NCI-H1105 treated with DMSO at 0.1 percent for 48 hours (cell line): ENCODE measurements at places on chromosomes 12 and 14.
A peak's percentile ranks its signal among the peaks of the same experiment; 100 is the strongest.

DNA sequence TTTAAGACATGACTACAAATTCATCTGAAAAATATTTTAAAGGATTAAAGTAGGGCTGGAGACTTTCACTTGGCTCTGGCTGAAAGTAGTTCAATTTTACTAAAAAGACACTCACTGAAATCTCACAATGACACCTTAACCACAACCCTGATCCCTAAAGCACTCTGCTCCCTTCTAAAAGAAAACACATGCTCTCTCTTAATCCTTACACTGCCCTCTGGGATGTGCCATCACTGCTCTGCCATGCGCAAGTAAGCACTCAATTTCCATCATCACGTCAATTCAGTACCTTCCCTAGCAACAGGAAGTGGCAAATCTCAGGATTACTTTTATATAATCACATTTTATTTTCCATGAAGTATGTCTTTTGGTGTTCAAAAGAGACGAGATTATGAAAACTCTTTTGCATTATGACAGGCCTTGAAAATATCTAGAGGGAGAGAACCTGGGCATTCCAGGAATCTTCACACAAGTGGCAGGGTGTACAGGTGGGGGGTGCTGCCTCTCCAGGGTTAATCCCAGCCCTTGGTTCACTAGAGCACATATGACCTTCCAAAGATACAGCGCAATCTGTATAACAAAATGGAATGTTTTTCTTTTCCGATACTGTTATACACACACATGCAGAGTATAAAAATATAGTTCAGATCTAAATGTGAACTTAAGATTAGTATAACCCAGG lies 7.3 kb downstream of the ATG14 start:
- DNase-seq = no peak

- no peak for DNase-seq
These were observed 84.5 kb upstream of the CDKN3 start for GRCh38 chr14:54312166-54312801.

- DNase-seq = peak; percentile 79
These were observed 1.8 kb downstream of the CKB start for GRCh38 chr14:103520657-103521437.

DNA sequence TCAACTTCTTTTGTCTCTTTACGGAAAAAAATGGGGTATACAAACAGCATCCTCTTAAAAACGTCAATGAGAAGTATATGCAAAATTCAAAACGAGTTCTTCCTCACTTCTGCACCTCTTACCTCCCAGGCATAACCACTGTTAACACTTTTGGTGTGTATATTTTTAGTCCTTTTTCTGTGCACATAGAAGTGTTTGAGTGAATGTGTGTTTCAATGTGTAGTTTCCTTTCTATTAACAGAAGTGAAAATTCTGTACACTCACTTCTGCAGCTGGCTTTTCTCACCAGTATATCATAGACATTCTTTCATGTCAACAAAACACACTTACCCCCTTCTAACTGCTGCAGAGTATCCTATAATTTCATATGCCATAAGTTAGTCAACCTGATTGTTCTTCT lies 5.4 kb downstream of the UBR7 start:
- no peak for DNase-seq

DNA sequence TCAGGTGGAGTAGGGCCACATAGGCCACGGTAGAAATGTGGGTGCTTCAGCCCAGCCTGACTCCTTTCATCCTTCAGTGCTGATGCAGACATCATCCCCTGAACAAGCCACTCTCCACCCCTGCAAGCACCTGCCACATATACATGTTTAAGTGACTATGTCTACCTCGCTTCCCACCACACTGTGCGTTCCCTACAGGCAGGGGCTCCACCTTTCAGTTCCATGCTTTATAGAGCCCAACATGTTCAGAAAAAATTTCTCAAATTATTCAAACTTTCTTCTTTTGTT lies 11.6 kb downstream of the SLC7A7 start:
- DNase-seq = no peak

GRCh38 chr12:55929306-55929791 lies 1.6 kb upstream of the DGKA start:
- no peak for DNase-seq

DNA sequence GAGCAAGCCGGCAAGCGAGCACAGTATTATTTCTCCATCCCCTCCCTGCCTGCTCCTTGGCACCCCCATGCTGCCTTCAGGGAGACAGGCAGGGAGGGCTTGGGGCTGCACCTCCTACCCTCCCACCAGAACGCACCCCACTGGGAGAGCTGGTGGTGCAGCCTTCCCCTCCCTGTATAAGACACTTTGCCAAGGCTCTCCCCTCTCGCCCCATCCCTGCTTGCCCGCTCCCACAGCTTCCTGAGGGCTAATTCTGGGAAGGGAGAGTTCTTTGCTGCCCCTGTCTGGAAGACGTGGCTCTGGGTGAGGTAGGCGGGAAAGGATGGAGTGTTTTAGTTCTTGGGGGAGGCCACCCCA lies 3.9 kb upstream of the NXPH4 start:
- DNase-seq = no peak

DNA sequence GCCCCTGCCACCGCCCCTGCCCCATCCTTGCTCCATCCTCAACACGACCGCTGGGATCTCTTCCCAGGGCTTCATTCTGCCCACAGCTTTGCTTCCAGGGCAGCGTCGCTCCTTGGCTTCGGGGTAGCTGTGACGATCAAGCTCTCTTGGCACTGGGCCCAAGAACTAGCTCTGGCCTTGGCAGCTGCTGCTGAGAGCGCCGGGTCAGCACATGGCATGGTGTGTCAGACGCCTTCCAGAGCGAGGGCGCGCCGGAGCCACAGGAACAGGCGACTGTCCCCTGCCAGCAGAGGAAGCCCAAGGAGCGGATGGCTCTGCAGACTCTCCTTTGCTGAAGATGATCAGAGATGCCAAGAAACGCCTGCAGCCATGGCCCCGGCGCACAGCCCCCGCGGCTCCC lies 15.9 kb downstream of the RAB35 start:
- peak; percentile 84 for DNase-seq

DNA sequence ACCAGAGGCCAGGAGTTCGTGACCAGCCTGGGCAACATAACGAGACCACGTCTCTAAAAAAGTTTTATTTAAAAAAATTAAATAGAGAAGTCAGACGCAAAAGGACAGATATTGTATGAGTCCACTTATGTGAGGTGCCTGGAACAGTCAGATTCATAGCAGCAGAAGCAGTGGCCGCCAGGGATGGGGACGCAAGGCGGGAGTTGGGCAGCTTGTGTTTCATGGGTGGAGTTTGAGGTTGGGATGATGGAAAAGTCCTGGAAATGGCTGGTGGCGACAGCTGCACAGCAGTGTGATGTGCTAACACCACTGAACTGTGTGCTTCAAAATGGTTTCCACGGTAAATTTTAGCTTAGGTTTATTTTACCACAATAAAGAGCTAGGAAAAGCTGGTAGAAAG lies 57.6 kb upstream of the DDX11 start:
- no peak for DNase-seq

DNA sequence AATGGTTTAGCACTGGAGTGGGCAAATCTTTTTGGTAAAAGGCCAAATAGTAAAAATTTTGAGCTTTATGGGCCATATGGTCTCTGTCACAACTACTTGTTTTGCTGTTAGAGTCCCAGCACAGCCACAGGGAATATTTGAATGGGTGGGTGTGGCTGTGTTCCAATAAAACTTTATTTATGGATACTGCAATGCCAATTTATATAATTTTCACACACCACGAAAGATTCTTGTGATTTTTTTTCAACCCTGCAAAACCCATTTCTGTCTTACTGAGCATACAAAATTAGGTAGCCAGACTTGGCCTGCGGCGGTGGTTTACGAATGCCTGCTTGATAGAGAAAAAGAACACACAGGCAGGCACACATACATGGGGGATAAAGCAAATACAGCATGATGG lies 28.3 kb downstream of the TMEM120B start:
- no peak for DNase-seq

- DNase-seq = no peak
These were observed 60.0 kb downstream of the PPP2R5C start for GRCh38 chr14:101821528-101821927.

DNA sequence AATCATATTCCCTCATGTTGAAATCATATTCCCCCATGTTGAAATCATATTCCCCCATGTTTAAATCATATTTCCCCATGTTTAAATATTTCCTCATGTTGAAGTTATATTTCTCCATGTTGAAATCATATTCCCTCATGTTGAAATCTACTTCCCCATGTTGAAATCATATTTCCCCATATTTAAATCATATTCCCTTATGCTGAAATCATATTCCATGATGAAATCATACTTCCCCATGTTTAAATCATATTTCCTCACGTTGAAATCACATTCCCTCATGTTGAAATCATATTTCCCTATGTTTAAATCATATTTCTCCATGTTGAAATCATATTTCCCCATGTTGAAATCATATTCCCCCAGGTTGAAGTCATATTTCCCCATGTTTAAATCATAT lies 34.6 kb upstream of the ADGRD1 start:
- no peak for DNase-seq

DNA sequence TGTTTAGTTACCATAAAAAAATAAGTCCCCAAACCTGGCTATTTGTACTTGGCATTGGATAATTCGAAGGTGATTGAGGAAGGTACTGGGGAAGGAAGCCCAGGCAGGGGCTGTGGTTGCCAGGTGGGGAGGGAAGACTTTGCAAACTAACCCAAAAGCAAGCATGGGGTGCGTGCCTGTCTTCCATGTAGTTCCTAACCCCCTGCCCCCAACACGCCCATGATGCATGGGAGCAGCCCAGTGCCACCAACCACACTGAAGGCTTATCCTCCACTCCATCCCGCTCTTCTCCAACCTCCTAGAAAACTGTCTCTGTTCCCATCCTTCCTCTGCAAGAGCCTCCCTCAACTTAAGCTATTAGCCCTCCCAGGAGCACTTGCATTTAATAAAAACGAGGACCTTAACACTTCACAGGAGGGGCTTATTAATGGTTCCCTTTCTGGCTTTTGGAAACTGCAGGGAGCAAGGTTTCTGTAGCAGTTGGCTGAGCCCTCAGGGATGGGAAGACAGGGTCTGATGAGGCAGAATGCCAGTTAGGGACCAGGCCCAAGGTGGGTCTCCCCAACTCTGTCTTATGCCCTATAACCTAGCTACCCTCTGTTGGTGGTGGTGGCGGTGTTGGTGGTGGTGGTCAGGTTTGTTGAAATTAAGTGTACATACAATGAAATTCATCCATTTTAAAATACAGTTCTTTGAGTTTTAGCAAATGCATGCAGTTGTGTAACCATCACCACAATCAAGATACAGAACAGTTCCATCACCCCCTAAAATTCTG lies 96.0 kb downstream of the ZFP36L1 start:
- no peak for DNase-seq

DNA sequence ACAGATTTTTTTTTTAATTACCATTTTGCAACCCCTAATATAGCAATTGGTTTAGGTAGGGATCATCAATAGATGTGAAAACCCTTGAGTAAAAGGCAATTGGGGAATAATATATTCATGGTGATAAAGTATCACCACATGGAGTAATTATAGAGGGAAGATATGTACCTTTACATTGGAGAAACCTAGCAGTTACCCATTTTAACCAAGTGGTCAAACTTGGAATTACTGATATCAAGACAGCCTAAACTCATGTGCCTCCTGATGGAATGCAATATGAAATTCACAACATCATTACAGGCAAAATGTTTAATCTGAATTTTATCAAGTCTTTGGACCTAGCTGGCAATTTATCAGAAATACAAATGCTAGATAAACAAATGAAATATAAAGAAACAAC lies 6.7 kb upstream of the SLC10A1 start:
- no peak for DNase-seq

- no peak for DNase-seq
These were observed 12.1 kb upstream of the IFI27 start for GRCh38 chr14:94098326-94098992.

DNA sequence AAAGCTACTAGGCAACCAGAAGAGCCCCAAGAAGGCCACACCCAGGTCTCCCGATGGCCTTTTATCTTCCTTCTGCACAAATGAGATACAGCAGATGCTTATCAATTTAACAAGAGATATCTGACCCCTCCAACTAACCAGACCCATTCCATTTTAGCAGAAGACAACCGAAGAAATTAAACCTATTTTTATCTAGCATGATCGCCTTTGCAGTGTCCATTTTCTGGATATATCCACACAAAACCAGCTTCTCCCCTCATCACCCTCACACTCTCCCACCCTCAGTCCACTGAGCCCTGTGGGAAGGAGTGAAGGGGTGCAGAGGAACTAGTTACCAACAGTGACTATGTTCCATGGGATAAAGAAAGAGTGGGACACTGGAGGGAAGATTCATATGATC lies 20.9 kb upstream of the DHRS4 start:
- DNase-seq = no peak

DNA sequence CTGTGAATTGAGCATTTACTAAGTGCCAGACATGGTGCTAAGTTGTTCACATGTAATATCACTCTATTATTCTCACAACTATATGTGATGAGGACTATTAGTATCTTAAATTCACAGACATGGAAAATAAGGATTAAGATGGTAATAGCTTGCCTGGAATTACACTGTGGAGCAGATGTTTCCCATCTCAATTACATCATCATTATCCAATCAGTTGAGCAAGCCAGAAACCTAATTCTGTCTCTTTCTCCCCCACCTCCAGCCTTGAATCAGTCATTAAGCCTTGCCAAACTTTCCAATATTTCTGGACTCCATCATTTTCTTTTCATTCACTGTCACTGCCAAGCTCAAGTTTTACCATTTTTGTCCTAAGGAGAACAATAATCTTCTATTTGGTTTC lies 287.8 kb upstream of the KITLG start:
- no peak for DNase-seq

DNA sequence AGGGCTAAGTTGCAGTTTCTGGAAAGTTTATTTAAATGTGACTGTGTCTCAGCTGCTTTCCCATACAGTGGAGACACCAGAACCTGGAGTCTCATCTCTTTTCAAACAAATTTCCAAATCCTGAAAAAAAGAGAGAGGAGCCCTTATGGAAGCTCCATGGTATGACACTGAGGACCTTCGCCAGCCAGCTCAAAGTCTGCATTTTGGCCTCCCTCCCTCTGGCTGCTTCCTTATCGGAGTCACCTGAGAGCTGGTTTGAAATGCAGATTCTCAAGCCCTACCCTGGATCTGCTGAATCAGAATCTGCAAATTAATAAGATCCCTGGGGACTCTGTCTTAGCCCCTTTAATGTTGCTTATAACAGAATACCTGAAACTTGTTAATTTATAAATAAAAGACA lies 21.7 kb upstream of the JDP2 start:
- DNase-seq = no peak

GRCh38 chr14:19823178-19823577 lies 19.6 kb downstream of the OR4N2 start:
- DNase-seq = no peak

- no peak for DNase-seq
These were observed 10.9 kb upstream of the RIN3 start for GRCh38 chr14:92502541-92503286.
